Activated CD4-positive, alpha-beta T cell treated with anti-CD3 and anti-CD28 coated beads for 1 hour (primary cell): ENCODE measurements at places on chromosomes 1 and 21.
A peak's percentile ranks its signal among the peaks of the same experiment; 100 is the strongest.

- DNase-seq = no peak
These were observed 145.4 kb downstream of the SLC45A1 start for GRCh38 chr1:8463144-8463927.

DNA sequence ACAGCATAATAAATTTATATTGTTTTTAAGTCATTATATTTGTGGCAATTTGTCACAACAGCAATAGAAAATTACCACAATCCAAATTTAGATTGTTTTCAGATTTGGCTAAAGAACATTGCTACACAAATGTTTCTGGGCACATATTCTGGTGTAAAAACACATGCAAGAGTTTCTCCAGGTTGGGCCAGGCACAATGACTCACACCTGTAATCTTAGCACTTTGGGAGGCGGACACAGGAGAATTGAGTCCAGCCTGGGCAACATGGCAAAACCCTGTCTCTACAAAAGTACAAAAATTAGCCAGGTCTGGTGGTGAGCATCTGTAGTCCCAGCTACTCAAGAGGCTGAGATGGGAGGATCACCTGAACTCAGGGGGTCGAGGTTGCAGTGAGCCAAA lies 8.4 kb downstream of the ERO1B start:
- DNase-seq = no peak

- no peak for DNase-seq
These were observed 48.7 kb downstream of the LHX4 start for GRCh38 chr1:180278596-180279395.

DNA sequence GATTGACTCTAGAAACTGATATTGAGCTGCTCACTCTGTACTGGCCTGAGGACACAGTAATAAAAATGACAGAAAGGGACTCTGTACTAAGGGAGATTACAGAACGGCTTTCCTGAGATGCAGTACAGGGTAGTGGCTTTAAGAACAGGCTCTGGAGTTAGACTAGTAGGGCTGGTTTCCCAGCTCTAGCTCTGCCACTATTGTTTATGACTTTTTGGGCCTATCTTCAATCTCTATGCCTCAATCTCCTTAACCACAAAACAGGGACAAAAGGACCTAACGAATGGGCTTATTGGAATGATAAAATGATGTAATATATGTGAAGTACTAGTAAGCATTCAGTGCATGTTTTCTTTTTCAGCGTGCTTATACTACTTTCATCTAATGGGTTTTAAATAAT lies 1.4 kb downstream of the DEPDC1 start:
- no peak for DNase-seq

DNA sequence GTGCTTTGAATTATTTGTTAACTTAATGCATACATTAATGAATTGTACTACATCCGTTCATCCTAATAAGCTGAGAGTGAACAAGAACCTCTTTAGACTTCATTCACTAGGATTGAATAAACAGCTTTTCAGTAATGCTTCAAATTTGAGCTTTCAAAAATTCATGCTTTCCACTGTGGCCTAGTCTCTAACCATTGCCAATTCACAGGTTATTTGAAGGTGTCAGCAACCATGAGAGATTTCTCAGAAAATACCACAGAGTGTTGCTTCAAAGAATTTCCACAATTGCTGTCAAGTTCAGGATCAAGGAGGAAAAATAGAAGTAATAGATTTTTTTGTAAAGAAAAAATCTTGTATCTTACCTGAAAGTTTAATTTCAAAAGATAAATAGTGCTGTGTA lies 72.7 kb downstream of the AK5 start:
- DNase-seq = no peak

GRCh38 chr1:40818264-40818961 lies 34.8 kb downstream of the KCNQ4 start:
- DNase-seq = peak; percentile 77

DNA sequence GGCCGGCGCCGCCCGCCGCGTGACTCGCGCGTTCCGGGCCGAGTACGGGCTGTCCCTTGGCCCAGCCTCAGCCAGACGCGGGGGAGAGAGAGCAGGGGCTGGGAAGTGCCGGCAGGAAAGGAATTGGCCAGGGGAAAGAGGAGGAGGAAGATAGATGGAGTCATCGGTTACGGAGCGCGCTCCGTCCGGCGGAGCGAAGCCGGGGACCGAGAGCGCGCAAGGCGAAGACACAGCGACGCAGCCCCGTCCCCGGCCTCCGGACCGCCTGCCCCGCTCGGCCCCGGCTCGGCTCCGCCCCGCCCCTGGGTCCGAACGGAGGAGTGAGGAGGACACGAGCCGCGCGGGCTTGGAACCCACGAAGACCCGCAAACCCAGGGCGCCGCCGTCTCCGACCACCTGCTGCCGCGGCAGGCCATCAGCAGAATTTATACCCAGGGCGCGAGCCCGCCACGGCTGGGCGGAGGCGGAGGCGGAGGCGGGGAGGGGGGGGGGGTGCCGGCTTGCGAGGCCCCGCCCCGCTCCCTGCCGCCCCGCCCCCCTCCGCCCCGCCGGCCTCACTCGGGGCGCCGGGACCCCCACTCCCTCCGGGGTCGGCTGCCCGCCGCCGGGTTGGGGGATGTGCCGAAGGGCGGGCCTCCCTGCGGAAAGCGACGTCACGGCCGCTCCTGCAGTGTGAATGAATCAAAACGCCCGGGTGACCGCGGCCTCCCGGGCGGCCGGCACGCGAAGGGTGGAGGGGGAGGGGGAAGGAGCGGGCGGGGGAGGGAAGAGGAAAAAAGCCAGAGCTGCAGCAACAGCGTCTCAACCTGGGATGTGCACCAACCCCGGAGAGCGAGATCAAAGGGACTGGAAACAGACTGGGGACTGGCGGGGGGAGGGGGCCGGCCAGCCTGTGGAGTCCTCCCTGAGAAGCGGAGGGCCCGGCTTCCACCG lies at the start of gene LHX4:
TSS of gene LHX4 (plus strand) at position 782 of the 933 bp plus-strand sequence. CDS start 266 bp downstream, outside the sequence.
- no peak for DNase-seq

DNA sequence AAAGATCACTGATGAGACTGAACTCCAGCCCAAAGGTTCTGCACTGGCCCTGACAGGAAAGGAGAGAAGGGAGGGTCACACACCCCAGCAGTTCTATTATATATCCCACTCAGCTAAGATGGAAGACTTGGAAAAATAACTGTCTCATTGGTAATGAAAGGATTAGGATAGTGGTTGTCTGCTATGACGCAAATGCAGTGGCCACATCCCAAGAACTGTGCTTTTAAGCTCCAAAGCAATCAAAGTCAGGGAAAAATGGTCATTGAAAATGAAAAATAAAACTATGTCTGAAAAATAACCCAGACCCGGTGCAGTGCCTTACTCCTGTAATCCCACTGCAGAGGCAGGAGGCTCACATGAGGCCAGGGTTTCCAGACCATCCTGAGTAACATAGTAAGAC lies 31.0 kb downstream of the PSMG1 start:
- no peak for DNase-seq

- no peak for DNase-seq
These were observed 12.2 kb downstream of the HLX start for GRCh38 chr1:220891224-220892085.

DNA sequence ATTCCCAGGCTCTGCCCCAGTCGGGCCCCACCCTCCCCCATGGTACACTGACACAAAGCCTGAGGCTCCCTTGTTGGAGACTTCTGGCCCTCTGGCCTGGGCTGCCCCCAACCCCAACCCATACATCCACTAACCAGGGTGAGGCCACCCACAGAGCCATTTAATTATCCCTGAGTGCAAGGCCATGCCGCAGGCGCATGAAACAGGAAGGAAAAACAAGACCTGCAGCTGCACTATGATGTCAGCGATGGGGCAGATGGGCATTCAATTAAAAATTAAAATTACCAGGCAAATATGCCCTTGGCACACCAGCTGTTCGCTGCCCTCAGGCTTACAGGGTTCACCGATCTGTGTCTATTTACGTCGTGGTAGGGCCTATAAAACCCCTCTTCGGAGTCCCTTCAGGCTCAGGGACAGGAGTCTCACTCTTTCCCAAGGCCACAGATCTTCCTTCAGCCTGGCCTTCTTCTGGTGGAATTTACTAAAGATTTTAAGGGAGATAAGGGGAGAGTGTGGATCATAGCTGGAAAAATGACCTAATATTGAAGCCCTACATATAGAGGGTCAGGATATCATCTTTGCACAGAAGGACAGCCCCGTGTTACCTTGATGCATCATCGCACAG lies 29.6 kb upstream of the RGS16 start:
- no peak for DNase-seq

DNA sequence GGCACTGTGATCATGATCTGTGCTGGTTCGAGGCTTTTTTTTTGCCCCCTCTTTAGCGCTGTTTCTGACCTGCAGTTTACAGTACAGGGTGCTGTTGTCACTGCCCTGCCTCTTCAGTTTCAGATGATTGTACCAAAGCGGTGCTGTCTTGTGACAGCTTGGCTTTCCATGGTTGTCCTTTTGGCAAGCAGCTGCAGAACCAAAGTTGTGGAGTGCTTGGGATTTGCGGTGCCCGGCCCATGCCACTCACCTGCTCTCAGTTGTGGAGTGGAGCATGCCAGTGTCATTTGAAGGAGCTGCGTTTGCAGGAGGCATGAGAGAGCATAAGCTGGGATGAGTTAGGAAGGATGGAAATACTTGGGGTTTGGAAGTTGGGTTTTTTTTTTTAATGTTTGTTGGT lies 48.4 kb downstream of the DOP1B start:
- DNase-seq = no peak

DNA sequence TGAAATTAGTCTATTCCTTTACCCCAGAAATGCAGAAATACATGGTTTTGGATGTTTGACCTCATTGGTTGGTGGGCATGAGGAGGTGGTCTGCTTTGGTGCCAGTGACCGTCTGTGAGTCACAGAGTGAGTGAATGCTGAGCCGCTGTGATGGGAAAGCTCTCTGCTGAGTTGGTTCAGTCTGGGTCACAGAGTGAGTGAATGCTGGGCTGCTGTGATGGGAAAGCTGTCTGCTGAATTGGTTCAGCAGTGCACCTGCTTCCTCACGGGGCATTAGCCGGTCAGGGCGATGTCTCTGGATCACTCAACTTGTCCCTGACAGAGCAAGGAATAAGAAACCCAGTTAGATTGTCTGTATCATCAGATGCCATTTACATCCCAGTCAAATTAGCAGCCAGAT lies 40.8 kb downstream of the ADARB1 start:
- DNase-seq = no peak

DNA sequence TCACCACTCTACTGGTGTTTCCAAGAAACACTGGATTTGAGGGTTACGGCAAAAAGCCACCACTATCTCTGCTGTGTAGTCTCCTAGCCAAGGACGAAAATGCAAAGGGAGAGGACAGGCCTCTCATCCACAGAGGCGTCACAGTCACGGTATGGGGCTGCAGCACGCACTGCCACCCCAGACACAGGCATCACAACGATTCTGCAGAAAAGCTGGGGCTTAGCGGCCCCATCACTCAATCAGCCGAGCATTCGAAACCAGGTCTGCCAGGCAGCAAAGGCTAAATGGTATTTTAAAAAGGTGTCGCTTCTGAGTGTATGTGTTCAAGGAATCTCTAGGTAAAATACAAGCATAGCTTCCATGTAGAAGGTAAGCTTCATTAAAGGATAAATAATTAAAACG lies 1.4 kb downstream of the RIPK4 start:
- no peak for DNase-seq

- no peak for DNase-seq
These were observed 4.1 kb downstream of the SLAMF9 start for GRCh38 chr1:159949981-159950381.

DNA sequence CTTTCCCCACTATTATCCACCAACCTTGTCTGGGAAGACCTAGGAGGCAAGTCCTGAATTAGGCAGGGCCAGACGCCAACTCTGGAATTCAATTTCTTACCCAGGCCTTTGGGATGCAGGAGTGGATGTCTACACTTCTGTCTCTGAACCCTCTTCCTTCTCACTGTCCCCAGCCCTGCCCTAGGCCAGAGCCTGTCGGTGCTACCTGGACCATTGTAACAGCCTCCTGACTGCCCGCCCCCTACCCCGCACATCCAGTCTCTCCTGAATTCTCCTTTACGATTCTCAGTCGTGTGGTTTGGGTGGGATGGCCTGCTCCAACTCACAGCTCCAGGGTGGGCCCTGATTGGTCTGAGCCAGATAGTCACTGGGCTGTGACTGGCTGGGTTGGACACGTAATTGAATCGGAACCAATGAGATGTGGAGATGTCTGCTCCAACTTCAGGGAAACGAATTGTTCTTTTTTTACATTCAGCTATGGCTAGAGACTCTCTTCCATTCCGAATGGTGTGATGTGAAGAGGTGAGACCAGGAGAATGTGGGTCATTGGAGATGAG lies 304.6 kb downstream of the PTPRU start:
- DNase-seq = no peak

- no peak for DNase-seq
These were observed 161.5 kb downstream of the DNM3 start for GRCh38 chr1:172002725-172003345.

DNA sequence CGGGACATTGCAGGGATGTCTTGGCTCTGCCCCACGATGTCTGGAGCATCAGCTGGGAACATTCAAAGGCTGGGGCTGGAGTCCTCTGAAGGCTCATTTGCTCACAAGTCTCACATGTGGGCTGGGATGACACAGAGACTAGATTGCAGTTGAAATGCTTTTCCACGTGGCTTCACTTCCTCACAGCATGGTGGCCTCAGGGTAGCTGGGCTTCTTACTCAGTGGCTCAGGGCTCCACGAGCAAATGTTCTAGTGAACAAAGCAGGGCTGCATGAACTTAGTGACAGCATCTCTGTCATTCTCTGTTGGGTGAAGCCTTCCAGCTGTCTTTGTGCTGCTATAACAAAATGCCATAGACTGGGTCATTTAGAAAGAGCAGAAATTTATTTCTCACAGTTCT lies 247.0 kb upstream of the POU3F1 start:
- no peak for DNase-seq

DNA sequence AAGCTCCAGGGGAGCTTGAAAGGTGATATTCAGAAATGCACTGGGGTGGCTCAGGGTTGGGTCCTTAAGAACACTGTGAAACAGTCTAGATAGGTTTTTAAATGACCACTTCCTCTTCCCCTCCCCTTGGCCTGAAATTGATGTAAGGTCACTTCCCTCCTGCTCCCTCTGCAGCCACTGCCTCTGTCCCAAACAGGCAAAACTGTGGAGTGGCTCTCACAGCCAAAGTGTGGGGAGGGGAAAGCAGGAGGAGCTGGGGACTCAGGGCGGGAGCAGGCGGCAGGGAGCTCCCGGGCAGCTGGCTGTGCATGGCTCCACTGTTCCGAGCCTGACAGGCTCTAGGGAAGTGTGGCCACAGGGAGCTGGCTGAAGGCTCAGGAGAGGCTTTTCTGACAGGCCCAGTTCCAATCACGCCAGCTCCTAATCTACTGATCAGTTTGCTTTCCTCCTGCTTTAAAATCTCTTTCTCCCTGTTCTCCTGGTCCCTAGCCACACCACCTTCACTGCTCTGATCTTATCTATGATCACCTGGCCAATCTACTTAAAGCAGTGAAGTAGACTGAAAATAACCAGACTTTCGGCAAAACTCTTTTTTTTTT lies 5.1 kb upstream of the CSRP1 start:
- DNase-seq = no peak

DNA sequence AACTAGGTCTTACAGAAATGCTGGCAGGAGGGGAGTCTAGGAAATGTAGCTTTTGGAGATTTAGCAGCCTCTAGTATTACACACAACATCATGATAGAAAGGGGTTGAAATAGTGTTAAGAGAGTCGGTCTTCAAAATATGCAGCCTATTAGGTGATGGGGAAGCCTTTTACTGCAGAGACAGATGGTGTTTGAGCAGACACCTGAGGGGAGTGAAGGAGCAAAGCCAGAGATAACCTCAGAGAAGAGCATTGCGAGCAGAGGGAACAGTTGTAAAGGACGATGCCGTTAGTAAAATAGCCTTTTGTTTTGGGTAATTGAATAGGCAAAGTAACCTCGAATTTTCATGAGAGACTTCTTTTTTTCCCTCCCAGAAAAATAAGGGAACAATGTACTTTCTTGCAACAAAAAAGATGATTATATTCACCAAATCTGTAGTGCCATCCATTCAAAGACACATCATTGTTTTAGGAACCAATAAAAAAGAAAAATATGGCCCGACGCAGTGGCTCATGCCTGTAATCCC lies 66.3 kb upstream of the KIF1B start:
- no peak for DNase-seq
